Naive thymus-derived CD4-positive, alpha-beta T cell (primary cell): ENCODE measurements at places on chromosomes 7 and 10. TPM values are rescaled to one million over a fixed set of nuclear protein-coding genes. Genes with fewer than 3 reads are reported as not detected.

Gene CRTAC1
- total RNA-seq, result not detected

Gene PLAC9
- total RNA-seq, result not detected

Gene TMEM106B
- 31.5 TPM for total RNA-seq

Gene FFAR4
- not detected for total RNA-seq

Gene CFAP46
- not detected for total RNA-seq

Gene LRIT2
- not detected in 2 replicates for total RNA-seq

Gene ADRA2A
- not detected for total RNA-seq

Gene MYH16
- not detected for total RNA-seq

Gene CYTH3
- 0.46 and 0.99 TPM in 2 replicates for total RNA-seq

Gene GPR26
- total RNA-seq, result not detected

Gene SEMA3A
- 3.0 TPM for total RNA-seq

Gene PNLIPRP3
- total RNA-seq, result not detected

Gene DCLRE1C
- total RNA-seq, result 29.4 TPM

Gene FKBP9
- total RNA-seq, result 0.84 TPM

Gene NME8
- total RNA-seq, result not detected in 2 replicates

Gene POU6F2
- total RNA-seq, result 0.23 and 0.24 TPM in 2 replicates

Gene OR6B1
- total RNA-seq, result not detected in 2 replicates

Gene PRF1
- 30.7 TPM for total RNA-seq

Gene STARD3NL
- 22.0 and 23.4 TPM in 2 replicates for total RNA-seq

Gene SCART1
- 1.9 and 2.3 TPM in 2 replicates for total RNA-seq

Gene CALML3
- not detected for total RNA-seq
